ENCODE measurements at places on chromosomes 2 and 18.

DNA sequence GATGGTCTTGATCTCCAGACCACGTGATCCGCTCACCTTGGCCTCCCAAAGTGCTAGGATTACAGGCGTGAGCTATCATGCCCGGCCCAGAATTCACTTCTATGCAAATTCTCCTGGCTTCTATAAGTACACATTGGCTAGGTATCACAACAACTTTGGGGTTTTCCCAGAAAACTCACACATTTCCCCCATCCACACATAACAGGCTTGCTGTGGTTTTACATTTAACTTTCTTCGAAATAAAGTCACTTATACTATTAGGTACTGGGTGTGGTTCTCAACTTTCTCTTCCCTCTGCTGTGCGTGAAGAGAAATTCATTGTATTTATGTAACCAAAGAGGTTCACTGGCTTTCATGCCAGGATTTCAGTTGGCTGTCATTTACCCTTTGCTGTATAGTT, 439.4 kb upstream of the CWC22 start:
- DNase-seq, result no peak

DNA sequence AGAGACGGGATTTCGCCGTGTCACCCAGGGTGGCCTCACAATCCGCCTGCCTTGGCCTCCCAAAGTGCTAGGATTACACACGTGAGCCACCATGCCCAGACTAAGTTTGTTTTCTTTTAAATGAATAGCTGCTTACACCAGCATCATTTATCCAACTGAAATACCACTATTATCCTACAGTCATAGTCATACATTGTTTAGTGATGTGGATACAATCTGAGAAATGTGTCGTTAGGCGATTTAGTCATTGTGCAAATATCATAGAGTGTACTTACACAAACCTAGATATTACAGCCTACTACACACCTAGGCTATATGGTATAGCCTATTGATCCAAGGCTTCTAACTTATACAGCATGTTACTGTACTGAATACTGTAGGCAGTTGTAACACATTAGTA, 10.3 kb downstream of the ZC3H15 start:
- DNase-seq, result no peak

DNA sequence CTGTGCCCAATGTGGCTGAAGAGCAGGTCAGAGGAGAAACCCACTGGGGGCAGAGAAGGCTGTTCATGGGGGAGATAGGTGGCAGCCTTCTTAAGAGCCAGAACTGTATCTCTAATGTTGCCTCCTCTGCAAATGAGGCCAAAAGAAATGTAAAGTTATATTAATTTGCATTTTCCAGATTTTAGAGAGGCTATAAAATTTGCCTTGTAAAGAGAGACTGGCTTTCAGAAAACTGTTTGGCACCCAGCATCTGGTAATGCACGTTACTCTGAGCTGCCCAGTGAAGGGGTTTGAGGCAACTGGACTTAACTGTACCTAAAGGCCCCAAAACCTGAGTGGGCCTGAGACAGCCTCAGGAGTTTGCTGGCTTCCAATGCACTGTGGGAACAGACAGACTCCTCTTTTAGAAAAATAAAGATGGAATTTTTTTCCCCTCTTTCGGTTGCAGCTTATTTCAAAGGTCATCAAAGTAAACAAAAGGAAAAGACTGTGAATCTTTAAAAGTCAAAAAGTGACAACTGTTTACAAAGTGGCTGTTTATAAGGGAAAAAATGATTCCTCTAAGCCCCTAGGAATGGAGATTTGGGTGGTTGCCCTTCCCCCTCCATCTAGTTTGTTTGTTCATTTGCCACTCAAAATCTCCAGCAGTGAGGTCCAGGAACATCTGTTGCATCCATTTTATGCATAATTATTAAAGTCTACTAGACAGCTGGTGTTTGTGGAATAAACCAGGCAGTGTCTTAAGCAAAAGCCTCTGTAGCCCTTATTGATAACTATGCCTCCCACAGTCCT, 132.2 kb upstream of the ZFP36L2 start:
- peak; percentile 25 for DNase-seq

DNA sequence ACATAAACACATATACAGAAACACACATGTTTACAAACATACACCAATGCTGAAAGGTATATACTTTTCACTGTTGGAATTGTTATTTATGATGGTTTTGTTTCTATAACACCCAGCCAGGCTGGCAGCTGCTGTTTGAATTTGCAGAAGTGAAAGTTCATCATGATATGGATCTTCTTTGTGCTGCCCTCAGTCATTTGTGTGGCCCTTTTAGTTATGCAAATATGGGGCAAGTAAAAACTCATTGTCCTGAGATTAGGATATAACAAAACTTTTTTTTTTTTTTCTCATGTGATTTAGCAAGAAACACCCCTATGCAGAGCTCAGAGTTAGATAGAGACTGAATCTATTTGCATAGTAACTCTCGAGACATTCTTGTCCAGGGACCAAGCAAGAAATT, 714.1 kb downstream of the KCNJ3 start:
- DNase-seq, result no peak

DNA sequence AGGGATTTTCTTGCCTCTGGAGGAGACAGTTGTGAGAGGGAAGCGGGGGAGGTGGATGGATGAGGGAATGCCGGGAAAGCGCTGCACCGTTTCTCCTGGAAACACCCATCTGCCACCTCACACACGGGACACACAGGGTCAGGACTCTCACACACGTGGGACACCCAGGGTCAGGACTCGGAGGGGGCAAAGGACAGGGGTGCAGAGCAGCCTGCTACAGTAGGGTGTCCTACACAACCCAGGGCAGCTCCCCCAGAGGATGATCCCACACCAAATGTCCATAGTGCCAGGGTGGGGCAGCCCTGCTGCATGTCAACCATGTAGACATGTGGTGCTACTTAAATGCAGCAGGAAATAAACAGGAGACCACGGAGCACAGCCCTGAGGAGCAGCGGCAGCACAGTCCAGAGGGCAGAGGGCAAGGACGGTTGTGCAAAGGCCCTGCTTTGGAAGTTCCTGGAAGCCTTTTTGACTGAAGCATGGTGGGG, 5.1 kb downstream of the RAMP1 start:
- DNase-seq, result no peak
